ENCODE measurements at places on chromosomes 16 and 17.
A peak's percentile ranks its signal among the peaks of the same experiment; 100 is the strongest.

DNA sequence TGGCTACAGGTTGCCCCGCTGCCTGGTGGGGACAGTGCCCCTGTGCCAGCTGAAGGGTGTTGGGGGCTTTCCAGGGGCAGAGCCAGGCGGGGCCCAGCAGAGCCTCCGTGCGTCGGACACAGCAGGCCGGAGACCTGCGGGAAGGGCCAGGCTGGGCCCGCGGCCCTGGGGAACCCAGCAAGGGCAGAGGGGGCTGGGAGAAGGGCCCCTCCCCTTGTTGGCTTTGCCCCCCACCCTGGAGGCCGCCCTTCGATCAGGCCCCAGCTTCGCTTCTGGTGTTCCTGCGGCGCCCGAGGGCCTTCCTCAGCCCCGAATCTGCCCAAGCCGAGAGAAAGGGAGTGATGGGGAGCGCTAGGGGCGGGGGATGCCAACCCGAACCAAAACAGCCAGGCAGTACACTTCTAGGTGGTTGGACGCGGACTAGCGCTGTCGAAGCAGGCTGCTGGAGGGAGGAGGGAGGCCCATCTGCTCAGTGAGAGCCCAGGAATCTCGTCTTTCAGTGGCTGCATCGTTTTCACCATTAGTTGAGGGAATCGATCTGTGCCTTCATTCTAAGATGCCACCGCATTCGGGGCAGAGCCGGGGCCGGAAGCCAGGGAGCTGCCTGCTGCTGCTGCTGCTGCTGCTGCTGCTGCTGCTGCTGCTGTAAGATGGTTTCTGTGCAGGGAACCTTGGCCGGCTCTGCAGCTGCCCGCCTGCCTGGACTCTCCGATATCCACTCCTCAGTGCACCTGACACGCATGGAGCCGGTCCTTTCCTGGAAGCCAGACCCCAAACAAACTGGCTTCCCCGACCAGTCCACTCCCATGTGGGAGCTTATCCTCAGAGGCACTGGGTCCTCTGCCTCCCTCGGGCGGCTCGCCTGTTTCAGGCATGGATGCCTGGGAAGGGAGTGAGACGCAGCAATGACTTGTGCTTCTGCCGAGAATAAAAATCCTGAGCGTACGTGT lies 1.7 kb downstream of the JPH3 start:
- DNase-seq = no peak

GRCh38 chr16:70250748-70251628 lies 752 bp downstream of the EXOSC6 start:
- peak; percentile 20 for DNase-seq

DNA sequence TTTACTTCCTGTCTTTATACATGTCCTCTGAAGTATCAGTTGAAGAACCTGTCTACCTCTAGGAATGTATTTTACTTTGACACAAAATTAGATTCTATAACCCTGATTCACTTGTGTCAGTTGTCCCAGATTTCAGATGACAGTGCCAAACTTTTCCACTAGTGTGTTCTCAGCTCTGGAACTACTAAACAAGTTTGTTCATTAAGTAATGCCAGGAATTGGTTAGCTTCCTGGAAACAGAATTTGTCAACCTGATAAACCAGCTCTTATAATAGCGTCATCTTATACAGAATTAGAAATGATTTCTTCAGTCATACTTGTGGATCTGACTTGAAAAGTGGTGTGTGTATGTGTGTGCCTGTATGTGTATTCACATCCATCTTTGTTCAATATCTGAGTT lies 7.4 kb downstream of the MAP3K3 start:
- DNase-seq = no peak

DNA sequence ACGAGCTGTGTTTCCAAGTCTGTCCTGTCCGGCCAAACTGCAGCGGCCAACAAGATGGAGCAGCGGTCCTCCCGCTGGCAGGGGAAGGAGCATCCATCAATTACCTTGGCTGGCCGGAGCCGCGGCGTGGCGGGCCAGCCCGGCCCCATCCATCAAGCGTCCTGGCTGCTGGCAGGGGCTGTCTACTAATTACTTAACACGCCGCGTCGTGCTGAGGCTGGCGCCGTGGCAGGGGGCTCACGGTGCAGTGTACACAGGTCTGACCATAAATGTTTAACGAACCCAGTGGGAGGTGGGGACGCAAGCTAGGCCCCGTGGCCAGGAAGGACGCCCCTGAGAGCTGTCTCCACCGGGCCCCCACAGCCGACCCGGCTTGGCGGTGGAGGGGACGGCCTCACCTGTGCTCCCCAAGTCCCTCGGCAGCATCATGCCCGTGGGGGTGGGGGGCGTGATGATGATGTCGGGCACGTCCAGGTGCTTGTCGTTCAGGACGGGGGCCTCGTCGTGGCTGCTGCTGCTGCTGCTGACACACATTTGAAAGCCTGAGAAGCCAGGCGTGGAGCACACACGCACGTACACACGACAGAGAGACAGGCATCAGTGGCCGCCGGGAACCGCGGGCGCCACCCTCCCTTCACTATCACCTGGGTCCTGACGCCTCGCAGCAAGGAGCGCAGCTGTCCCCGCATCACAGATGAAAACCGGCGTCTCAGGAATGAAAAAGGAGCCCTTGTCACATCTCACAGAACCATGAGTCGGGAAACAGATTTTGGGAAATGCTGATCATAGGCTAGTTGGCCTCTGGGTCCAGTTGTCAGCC lies 21.2 kb upstream of the GINS2 start:
- no peak for DNase-seq

GRCh38 chr17:41307647-41308046 lies 1.5 kb downstream of the KRTAP16-1 start:
- no peak for DNase-seq

- DNase-seq = no peak
Observed at GRCh38 chr16:66435896-66436295, 8.8 kb downstream of the BEAN1 start.

DNA sequence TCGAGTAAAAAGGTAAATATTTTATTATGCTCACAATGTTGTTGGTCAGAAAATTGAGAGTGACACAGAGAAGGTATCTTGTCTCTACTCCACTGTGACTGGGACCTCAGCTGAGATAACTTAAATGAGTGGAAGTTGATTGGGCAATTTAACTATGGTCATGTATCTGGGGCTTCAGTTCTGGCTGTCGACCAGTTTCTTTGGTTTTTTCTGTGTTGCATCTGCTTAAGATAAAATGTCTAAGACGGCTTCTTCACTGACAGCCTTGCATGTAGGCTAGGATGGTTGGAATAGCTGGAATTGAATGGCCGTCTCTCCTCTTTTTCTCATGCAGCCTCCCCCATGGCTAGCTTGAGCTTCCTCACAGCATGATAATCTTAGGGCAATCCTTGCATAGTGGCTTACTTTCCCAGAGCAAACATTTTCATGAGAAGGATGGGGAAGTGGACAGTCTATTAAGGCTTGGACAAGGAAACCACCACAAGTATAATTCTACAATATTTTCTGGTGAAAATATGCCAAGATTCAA lies 433.7 kb downstream of the KIF2B start:
- DNase-seq = no peak

- no peak for DNase-seq
Observed at GRCh38 chr16:69542974-69543373, 22.8 kb upstream of the NFAT5 start.

DNA sequence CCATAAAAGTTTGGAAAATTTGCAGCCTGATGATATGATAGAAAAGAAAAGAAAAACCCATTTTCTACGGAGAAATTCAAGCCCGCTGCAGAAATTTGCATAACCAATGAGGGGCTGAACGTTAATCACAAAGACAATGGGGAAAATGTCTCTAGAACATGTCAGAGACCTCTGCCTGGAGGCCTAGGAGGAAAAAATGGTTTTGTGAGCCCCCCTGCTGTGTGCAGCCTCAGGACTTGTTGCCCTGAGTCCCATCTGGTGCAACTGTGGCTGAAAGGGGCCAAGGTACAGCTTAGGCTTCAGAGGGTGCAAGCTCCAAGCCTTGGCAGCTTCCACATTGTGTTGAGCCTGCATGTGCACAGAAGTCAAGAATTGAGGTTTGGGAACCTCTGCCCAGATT lies 1267.4 kb upstream of the GOT2 start:
- DNase-seq = no peak

- DNase-seq = no peak
Observed at GRCh38 chr17:17539591-17539990, 43.4 kb upstream of the RASD1 start.

- DNase-seq = peak; percentile 46
Observed at GRCh38 chr16:73018821-73019456, 29.0 kb downstream of the ZFHX3 start.

DNA sequence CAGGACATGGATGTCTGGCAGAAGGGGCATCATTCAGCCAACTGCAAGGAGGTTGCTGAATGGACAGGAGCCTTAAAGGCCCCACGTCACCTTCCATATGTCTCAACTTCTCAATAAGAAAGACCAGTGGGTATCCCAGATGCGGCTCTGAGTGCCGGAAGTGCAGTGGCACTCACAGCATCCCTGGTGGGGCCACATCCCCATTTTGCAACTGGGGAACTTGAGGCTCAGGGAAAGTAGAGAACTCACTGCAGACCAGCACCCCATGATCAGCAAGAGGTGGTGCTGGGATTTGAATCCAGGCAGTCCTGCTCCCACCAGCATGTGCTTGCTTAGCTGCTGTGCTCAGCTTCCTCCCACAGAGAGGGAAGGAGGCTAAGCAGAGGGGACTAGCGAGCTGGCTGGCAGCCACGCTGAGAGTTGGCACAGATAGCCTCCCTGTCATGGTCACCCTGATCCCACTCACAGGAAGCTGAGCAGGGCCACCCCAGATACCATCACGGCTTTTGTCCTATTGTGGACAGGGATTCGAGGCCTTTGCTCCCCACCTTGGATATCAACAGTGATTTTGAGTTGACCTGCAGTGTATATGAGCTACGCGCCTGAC lies 294.2 kb upstream of the FOXF1 start:
- DNase-seq = no peak

- DNase-seq = peak; percentile 68
Observed at GRCh38 chr17:66272811-66273585, 29.4 kb upstream of the PRKCA start.

GRCh38 chr17:36755586-36755985 lies 154.2 kb downstream of the MRM1 start:
- DNase-seq = no peak

GRCh38 chr16:59259950-59260319 lies 525.8 kb upstream of the GOT2 start:
- DNase-seq = no peak

Measured in kidney capillary endothelial cell (primary cell).